Stimulated activated CD8-positive, alpha-beta memory T cell treated with anti-CD3 and anti-CD28 coated beads, Interleukin-7, amount 100 ng/mL, for 4 hours (primary cell): ENCODE measurements at places on chromosomes 4 and X.

DNA sequence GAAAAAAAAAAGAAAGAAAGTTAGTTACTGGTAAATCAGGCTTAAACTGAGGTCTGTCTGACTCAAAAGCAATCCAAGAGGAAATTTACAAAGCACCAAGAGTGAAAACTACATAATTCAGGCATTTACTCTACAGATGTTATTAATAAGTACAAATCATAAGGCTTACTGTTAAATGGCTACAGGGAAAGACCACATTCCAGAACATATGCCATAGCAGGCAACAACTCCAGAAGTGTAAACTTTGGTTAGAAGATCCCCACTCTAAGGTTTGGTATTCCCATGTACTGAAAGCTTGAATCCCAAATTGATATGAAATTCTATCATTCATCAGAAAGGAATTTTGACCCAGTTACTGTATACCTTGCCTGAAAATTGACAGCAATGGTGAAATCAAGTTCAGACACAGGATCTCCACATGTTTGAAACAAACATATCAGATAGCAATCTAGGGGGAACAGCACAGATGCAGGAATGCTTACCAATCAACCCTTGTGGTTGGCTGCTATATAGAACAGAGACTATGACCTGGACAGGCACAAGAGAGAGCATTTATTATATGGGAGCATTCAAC, 6.6 kb downstream of the USP26 start:
- no peak for DNase-seq

- DNase-seq = no peak
Observed at GRCh38 chr4:158930639-158930972, 161.8 kb downstream of the FNIP2 start.

DNA sequence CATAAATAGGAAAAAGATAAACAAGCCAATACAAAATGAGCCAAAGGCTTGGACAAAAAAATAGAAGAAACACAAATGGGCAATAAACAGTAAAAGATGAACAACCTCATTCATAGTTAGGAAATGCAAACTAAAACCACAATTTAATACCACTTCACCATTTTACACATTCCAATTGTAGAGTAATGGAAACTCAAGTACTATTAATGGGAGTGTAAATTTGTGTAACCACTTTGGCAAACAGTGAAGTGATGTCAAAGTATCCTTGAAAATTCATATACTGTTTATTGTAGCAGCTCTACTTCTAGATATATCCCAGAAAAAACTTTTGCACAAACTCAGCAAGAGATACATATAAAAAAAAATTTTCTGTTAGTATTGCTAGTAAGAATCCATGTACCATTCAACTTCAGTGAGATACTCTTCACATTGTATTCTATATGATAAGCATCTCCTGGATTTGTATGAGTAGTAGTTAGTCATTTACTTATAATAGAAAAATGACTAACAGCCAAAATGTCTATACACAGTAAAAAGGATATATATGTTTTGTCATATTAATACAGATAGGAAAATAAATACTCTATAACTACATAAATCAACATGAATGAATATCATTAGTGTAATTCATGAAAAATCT, 229.8 kb downstream of the DKK2 start:
- no peak for DNase-seq

GRCh38 chr4:56728512-56728911, 47.4 kb upstream of the HOPX start:
- DNase-seq = no peak

- DNase-seq = no peak
Observed at GRCh38 chrX:154979629-154980028, 42.9 kb downstream of the F8 start.

- DNase-seq = no peak
Observed at GRCh38 chr4:80014531-80014930, 58.5 kb downstream of the ANTXR2 start.

GRCh38 chr4:173417833-173418232, 18.9 kb upstream of the SCRG1 start:
- no peak for DNase-seq

DNA sequence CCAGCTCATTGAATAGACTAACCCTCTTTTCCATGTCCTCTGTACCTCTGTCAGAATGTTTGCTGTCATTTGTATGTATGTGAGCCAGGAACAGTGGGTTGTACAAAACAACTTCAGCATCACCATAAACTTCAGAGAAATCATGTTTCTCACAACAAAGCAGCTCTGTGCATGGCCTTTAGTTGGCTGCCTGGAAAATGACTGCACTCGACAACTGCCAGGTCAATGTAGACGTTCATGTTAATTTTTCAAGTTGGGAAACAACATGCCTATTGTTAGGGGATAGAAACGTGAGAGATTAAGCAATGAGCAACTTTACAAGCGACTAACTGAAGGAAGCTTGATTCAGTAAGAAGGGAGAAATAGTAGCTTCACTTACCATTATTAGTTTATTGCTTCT, 17.9 kb upstream of the CXCL11 start:
- no peak for DNase-seq

- no peak for DNase-seq
Observed at GRCh38 chrX:93868289-93868965, 194.4 kb downstream of the FAM133A start.

- no peak for DNase-seq
Observed at GRCh38 chrX:124555036-124555595, 208.8 kb downstream of the SH2D1A start.

- no peak for DNase-seq
Observed at GRCh38 chr4:172486531-172486930, 673.3 kb downstream of the GALNTL6 start.

DNA sequence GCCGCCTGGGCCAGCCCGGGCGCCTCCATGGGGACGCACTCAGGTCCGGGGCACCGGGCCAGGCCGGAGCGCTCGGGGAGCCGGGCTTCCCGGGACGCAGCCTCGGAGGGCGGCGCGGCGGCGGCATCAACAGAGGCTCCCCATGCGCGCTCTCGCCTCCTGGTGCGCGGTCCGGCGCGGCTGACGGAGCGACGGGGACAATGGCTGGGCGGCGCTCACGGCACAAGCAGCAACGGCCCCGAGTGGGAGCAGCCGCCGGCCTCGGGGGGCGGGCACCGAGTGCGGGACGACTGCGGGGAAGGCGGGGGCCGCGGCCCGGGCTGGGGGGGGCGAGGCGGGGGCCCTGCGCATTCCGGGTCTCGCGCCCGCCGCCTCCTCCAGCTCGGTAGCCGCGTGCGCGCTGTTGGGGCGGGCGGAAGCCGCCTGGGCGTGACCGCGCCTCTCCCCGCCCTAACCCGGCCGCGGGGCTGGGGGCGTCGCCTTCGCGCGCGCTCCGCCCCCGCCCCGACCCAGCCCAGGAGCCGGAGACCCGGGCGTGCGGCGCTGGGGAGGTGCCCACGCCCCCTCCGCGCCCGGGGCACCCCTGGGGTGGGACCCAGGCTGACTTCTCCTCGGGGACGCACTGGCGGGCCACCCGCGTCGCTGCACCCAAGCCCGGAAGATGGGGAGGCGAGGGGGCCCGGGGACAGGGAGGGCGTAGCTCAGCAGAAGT, at the start of gene PRKX:
PRKX (minus strand) TSS at position 425 of the 712 bp plus-strand sequence; CDS start at position 29, 396 bp downstream.
- peak; percentile 31 for DNase-seq

DNA sequence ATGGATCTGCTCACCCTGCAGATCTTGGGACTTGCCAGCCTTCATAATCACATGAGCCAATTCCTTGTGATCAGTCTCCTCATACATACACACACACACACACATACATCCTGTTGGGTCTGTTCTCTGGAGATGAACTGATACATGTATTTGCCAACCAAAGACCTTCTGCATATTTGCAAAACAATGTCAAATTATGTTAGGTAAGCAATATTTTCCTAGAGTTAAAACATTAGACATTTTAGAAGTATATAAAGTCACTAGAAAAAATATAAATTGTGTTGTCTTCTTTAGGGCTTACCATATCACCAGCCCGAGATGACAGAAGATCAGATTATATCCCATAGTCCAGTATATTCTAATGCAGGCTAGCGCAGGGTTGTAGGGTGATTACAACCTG, 156.0 kb downstream of the DCHS2 start:
- DNase-seq = no peak

DNA sequence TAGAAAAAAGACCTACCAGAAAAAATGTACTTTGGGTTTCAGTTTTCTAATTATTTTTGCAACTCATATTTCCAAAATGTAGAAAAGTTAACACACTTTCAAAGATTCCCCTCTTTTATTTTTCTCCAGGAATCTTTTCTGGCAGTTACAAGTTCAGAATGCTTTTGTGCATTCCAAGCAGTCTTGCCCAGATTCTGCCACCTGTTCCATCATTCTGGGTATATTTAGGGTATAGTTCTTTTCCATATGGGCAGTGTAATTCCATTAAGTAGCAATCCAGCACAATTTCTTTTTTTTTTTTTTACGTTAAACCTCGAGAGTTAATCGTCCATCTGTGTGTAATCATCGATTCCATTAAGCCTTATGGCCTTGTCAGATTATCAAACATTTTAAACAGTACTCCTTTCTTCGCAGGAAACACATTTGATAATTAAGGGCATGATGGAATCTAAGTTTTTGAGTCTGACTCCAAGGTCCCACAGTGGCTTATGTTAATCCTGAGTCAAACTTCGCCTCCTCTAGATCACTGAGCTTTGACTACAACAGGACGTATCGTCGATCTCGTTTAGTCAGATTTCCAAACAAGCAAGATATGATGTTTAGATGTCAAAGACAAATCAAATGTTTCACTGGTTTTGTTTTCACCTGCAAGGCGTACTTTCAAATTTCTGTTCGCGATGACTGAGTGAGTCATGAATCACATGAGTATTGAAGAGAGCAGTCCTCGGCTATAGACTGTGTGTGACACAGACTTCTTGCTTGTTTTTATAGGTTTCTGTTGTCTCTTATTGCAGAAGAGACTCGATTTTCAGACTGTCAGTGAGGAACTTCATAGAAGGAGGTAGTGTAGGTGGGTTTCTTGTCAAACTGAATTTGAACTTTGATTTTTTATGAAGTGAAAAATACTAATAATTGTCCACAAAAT, 118.9 kb upstream of the GK2 start:
- no peak for DNase-seq

DNA sequence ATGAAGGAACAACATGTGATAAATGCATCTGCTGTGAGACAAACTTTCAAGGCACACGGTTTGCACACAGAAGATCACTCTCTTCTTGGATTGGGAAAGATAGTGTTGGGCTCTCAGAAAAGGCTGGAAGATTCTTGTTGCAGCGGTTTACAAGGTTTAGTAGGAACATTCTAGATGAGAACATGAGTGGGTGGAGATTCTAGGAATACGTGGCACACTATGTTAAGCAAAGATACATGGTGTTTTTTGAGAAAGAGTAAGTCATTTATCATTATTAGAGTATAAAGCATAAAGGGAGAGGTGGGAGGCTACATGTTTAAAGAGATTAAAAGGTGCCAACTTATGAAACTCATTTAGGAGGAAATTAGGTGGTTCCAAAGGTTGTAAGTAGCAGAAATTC, 348.8 kb upstream of the HS3ST1 start:
- no peak for DNase-seq

GRCh38 chr4:79682161-79682560, 274.1 kb upstream of the GK2 start:
- no peak for DNase-seq

GRCh38 chr4:16035843-16036242, 48.0 kb downstream of the PROM1 start:
- no peak for DNase-seq

DNA sequence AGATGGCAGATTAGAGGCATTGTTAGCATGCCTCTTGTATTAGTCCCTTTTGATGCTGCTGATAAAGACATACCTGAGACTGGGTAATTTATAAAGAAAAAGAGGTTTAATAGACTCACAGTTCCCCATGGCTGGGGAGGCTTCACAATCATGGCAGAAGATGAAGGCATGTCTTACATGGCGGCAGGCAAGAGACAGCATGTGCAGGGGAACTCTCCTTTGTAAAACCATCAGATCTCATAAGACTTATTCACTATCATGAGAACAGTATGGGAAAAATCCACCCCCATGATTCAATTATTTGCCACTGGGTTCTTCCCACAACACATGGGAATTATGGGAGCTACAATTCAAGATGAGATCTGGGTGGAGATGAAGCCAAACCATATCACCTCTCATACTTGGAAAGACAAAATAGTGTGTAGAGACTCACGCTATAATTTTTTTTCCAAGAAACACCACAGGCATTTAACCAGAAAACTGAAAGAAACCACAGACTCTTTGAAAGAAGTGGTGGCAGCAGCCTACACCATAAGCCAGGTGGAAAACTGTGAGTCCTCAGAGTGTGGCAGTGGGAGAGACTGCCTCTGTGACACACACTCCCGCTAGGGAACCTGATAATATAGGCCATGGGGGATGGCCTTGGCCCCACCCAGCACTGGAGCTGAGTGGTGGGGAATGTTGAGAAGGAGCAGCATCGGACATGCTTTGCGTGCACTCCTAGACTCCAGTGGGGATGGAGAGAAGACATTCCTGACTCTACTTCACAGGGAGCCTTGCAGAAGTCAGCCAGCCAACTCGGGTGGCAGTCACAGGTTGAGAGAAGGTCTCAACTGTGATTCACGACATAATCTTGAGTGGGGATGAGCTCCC, 51.5 kb downstream of the SLC2A9 start:
- DNase-seq = no peak

GRCh38 chr4:20724915-20725314, 24.7 kb downstream of the PACRGL start:
- no peak for DNase-seq

DNA sequence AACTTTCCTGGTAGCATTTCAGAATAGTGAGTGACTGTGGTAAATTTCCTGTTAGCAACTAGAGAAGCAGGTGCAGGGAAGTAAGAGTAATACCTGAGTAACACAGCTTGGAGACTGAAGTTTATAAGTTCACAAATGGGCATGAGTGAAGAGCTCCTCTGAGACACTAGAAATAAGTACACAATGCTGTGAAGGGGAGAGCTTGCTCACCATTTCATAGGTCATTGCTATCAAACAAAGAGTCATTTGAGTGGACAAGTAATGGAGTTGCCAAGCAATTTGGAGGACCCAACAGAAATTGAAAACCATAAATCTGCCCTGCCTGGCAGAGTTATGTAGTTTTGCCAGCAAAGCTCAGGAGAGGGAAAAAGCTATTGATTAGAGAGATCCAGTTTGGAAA, 523.6 kb downstream of the TRAM1L1 start:
- DNase-seq = no peak

- DNase-seq = no peak
Observed at GRCh38 chrX:71534773-71535544, 2.1 kb downstream of the OGT start.

GRCh38 chrX:20547611-20548051, 280.9 kb upstream of the RPS6KA3 start:
- no peak for DNase-seq

DNA sequence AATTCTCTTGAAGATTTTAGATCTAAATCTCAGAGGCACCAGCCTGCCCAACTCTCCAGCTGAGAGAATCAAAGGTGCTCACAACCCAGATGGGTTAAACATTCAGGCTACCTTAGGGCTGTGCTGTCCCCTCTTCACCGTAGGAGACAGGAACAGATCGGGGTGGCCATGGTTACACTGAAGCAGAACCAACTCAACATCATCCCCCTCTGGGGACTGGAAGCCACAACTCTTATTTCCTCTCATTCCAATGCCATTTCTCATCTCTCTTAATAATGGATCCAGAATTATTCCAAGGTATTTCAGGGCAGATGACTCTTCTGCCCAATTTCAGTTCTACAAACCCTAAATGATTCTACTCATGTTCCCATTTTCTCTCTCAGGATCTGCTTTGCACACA, 109.7 kb downstream of the NKX6-1 start:
- DNase-seq = no peak

- no peak for DNase-seq
Observed at GRCh38 chr4:29711226-29711625, 1008.9 kb upstream of the PCDH7 start.
